ENCODE measurements at places on chromosomes 16 and 17.

DNA sequence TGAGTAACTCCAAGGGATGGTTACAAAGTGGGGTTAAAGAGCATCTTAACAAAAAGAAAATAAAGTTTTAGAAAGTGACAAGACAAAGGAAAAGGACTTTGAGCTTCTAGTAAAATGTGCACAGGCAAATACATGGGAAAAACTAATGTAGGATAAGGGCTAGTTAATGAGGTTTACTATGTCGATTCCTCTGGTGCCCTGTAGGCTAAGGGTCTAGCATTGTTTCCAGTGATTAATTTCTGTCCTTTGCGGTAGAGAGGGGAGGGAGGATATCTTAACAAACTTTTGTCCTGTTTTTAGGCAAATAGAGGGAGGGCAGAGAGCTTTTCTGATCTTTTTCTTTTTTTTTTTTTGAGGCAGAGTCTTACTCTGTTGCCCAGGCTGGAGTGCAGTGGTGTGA is 96.6 kb upstream of the SIAH1 start:
- DNase-seq: no peak

- no peak for DNase-seq
Measured at GRCh38 chr16:85187447-85187846, 75.2 kb upstream of the CIBAR2 start.

DNA sequence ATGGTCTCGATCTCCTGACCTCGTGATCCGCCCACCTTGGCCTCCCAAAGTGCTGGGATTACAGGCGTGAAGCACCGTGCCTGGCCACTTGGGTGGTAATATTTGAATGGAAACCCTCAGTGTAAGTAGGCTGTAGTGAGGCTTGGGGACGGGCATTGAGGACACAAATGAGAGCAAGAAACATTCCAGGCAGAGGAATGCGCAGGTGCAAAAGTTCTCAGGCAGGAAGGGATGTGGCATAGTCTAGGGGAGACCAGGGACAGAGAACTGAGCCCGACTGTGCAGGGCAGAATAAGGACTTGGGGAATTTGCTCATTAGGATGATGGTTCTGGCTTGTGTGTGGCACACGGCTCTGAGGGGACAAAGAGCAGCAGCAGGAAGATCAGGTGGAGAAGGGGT is 54.8 kb downstream of the GRB2 start:
- DNase-seq: no peak

- DNase-seq: no peak
Measured at GRCh38 chr16:50697421-50697715, 4.0 kb downstream of the NOD2 start.

GRCh38 chr17:57338257-57338914 is 82.1 kb downstream of the MSI2 start:
- DNase-seq: no peak

GRCh38 chr16:69057400-69058378 is 47.8 kb upstream of the HAS3 start:
- no peak for DNase-seq

- DNase-seq: no peak
Measured at GRCh38 chr17:45430006-45430737, 2.5 kb downstream of the ARHGAP27 start.

DNA sequence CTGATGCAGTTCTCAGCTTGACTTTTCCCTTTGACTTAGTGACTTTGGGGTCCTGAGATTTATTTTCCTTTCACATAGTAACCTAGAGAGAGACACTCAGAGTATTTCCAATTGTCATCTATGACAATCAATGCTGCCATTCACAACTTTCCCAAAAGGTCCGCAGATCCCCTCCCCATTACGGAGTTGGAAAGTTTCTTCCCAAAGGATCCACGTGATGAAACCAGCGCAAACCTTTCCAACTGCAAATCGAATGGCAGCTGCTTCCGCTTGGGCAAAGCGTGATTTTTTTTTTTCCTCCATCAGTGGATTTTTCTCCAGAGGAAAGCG is 538 bp upstream of the FCSK start:
- DNase-seq: no peak

DNA sequence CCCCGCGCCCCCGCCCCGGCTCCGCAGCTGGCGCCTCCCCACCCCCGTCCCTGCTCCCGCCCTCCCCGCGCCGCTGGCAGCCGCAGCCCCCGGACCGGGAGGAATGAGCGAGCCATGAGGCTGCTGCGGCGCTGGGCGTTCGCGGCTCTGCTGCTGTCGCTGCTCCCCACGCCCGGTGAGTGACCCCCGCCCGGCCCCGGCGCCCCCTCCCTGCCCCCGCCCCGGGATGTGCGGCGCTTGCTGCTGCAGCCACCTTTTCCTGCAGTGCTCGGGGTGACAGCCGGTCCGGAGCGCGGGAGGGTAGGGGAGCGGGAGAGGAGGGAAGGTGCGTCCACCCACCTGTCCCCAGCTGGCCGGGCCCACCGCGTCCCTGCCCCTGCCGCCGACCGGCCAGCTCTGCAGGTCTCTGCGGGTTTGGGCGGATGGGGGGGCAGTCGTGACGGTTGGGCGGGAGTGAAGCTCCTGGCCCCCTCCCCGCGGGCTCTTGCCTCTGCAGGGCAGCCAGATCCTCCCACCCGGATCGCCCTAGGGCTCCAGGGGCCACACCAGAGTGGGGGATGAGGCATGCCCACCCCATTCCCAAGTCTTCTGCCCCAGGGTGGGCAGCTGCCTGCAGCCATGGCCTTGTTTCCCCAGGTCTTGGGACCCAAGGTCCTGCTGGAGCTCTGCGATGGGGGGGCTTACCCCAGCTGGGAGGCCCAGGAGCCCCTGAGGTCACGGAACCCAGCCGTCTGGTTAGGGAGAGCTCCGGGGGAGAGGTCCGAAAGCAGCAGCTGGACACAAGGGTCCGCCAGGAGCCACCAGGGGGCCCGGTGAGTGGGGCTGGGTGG is 513 bp downstream of the ADAM11 start:
- no peak for DNase-seq

DNA sequence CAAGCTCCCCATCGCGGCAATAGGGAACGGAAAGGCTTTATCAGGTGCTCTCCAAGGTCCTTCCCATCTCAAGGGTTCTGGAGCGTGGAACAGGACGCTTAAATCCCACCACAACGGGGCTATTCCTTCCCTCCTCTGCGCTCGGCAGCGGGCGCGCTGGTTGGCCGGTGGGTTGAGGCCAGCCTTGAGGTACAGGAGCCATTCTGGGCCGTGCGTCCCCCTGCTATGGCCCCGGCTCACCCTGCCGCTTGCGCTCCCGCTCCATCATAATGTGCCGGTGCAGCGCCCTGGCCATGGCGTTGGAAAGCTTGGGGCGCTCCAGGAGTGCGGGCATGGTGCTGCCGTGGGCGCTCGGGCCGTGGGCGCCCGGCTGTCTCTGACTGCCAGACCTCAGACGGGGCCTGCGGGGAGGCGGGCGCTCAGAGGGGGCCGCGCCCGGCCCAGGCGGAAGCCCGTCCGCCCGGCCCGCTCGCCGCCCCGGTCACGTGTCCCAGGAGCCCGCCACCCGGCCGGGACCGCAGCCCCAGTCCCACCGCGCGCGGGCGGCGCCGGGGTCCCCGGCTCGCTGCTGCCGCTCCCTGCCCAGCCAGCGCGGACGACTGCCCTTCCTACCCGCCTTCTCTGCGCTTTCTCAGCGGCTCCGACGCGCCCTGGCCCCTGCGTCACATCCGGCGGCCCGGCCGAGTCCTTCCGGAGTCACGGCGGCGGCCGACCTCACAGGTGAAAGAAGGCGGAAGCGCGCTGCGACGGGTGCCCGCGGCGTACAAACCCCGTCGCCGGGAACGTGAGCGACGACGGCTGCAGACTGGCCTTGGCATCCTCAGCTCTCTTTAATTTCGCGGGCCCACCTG is at the start of gene GPS2:
TSS of gene GPS2 (minus strand) at position 642 of the 851 bp plus-strand sequence. CDS start at position 334, 308 bp downstream.
- peak; percentile 70 for DNase-seq

DNA sequence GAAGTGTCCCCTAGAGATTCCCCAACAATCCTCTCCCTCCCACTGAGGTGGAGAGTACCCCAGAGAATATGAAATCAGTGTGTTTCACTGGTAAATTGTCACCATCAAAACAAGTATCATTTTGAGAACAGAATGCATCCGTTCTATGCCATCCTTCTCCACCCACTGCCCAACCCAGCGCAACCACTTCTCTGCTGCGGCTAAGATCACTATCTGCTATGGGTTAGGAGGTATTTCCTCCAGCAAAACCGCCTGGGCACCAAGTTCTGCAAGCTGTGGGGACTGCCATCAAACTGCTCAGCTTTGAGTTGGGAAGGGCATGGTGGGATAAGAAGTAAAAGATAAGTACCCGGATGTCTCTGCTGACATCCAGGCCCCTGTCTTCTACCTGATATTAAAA is 24.4 kb downstream of the CNTNAP1 start:
- peak; percentile 5 for DNase-seq

DNA sequence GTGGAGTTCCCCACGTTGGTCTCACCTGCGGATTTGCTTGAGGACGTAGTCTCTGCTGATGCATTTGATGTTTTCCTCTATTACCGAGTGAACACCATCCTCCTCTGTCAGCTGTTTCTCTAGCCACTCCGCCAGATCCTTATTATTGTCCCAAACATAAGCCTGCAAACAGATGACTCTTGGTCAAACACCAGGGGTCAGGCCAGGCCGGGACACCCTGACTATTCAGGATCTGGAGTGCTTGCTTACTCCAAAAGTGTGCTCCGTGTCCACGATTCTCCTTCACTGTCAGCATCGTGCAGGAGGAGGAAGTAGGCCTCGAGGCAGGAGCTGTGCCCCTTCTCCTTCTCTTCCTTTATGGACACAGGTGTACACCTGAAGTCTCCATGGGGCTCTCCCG is 140.2 kb downstream of the AATF start:
- DNase-seq: no peak

Measured in stimulated activated CD4-positive, alpha-beta T cell treated with anti-CD3 and anti-CD28 coated beads, Interleukin-1b, Interleukin-23, amount 100 ng/mL, for 1 hour (primary cell).